Activated T-cell treated with anti-CD3 and anti-CD28 coated beads, Interleukin-2, amount 50 U/mL, for 48 hours (primary cell): ENCODE measurements at places on chromosomes 6 and 20.
A peak's percentile ranks its signal among the peaks of the same experiment; 100 is the strongest.

- DNase-seq: no peak
Observed at GRCh38 chr20:63073738-63074065, 66.9 kb upstream of the BHLHE23 start.

DNA sequence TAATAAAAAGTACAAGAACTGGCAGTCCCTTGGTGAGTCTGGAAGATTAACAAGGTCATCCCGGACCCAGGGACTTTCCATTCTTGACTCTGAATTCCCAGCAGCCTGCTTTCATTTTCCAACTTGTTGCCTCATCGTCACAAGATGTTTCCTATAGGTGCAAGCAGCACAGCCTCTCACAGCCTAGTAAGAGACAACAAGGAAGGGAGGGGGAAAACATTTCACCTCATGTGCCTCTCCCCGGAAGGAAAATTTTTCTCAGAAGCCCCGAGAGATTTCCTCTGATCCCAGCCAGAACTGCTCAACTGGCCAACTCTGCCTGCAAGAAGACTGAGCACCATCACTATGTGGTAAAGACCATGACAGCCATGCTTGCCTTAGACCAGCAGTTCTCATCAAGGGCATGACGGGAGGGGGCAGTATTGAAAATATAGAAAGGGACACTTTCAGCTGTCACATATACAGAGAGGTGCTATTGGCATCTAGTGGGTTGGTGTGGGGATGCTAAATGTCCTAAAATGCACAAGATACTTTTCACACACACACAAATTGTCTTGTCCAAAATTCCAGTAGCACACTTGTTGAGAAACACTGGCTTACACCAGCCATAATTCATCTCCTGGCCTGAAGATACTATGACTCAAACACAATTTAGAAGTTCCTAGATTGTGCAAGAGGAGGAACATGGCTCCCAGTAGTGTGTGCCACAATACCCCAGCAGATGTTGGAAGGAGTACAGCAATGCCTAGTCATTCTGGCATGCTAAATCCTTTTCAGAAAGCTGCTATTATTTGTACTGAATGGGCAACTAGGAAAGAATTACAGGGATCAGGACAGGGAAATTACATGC lies 10.8 kb upstream of the WTAP start:
- no peak for DNase-seq

- DNase-seq: no peak
Observed at GRCh38 chr6:132465530-132466485, 47.1 kb downstream of the STX7 start.

DNA sequence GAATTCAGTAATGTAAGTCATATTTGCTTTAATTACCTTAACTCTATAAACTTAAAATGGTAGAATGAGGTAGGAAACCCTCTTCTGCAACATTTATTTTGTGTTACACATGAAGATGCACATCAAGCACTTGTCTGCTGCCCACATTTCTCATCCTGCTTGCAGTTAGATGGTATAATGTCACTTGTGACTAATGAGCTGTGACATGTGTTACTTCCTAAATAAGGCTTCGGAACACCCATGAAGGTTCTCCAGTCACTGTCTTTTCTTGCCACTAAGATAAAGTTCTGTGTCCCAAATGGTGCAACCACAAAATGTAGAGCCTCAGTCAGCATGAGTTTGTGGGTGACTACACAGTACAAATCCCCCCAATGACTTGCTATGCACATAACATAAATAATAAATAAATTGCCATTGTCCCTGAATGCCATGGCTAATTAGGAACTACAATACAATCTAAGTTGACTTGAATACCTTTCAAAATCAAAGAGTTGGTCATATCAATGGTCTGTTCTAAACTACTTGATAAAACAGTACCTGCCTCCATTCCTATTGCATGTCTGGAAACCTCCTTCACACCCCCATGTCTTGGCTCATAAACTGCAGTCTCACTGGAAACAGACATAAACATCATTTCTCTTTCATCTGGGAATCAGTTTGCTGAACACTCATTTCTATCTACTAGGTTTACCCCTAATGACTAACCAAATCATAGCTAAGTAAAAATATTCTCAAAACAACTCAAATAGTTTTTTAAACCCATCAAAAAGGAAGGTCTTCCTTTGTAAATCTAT lies 157.2 kb downstream of the PTPRK start:
- DNase-seq: no peak

GRCh38 chr20:37954626-37955025 lies 51.7 kb downstream of the VSTM2L start:
- DNase-seq: no peak

- no peak for DNase-seq
Observed at GRCh38 chr6:136429264-136430065, 120.8 kb downstream of the MAP7 start.

- no peak for DNase-seq
Observed at GRCh38 chr6:156345700-156346099, 431.5 kb upstream of the ARID1B start.

- DNase-seq: no peak
Observed at GRCh38 chr6:79608334-79609224, 22.6 kb upstream of the SH3BGRL2 start.

GRCh38 chr6:35370785-35371493 lies 28.6 kb downstream of the PPARD start:
- no peak for DNase-seq

- peak; percentile 49 for DNase-seq
Observed at GRCh38 chr6:14784596-14785492, 461.0 kb upstream of the JARID2 start.

DNA sequence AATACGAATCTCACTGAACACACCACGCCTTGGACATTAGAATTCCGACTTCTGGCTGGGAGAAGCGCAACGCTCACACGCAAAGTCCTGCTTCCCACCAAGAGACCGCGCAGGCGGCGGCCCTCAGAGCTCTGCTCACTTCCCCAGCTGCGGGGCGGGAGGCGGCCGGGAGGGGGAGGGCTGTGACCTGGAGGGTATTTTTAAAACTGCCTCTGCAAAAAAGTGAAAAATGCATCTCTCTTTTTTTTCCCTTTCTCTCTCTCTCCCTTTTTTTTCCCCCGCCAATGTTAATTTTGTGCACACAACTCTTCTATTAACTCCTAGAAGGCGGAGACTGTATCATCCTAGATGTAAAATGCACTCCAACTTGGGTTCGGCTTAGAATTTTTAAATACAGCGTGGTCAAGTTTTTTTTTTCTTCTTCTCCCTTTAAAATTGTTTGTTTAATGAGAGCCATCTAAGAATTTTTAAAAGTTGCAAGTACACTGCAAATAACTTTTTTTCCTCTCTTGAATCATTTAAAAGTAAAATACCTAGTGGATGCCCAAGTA lies 66.4 kb downstream of the STX11 start:
- no peak for DNase-seq

- DNase-seq: no peak
Observed at GRCh38 chr20:23404196-23404595, 17.1 kb downstream of the NAPB start.

DNA sequence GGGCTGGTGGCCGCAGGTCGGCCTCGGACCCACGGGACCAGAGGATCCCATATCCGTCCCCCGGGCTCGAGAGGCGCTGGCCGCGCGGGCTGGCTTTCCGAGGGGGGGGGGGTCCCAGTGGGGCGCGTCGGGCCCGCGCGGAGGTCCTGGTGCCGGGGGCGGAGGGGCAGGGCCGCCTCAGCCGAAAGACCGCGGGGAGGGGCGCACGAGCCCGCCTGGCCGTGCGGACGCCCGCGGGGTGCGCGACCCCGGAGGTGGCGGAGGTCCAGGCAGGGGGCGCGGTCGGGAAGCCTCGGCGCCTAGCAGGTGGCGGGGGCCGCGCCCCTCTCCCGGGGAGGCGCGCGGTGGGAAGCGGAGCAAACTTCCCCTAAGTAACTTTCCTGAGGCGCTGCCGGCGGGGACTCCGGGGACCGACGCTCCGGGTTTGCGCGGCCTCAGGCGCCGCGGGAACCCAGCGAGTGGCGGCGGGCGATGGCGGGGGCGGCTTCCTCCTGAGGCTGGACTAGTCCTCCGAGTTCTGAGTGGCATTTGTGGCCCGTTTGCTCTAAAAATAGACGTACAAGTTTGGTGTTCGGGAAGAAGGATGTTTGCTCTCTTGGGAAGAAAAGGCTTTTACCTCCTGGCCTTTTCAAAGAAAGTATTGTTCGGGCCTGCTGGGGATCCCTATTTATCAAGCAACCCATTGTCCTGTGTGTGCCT lies 26.5 kb upstream of the BTBD3 start:
- DNase-seq: peak; percentile 33

- DNase-seq: no peak
Observed at GRCh38 chr6:166738386-166739116, 111.5 kb upstream of the RPS6KA2 start.

DNA sequence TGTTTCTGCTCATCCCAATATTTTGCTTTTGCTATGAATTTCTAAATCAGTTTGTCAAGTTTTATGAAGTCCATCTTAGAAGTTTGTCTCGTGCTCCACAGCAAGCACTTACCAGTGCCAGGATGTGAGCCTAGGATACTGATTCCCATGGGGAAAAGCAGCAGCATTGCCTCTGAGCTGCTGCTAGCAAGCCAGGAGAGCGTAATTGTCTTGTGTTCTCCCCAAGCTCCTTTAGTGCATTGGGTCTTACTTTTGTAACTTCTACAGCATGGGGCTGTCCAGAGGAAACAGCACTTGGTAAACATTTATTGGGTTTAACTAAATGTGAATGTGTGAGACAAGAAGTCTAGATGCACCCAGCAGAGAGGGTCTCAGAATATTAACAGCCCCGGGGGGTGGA lies 76.1 kb downstream of the RNF182 start:
- DNase-seq: no peak

- no peak for DNase-seq
Observed at GRCh38 chr20:50271176-50271575, 80.5 kb downstream of the CEBPB start.

- DNase-seq: no peak
Observed at GRCh38 chr6:109782491-109782999, 91.4 kb downstream of the FIG4 start.

- no peak for DNase-seq
Observed at GRCh38 chr20:47990507-47991150, 205.3 kb upstream of the SULF2 start.

DNA sequence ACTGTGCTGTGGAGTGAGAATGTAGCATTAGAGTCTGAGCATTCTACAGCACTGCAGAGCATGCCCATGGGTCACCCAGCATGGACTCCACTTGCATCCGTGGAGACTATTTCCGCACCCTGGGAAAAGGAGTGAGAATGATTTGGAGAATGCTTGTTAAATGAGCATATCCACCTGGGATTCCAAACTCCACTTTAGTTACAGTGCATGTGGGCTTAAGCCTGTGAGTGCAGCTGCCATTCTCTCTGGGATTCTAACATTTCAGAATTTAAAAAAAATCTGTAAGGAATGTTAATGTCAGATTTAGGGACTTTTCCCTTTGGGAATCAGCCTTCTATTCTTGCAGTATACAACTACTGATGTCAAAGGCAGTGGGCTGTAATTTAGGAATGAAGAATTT lies 33.4 kb downstream of the KIF25 start:
- no peak for DNase-seq

- peak; percentile 66 for DNase-seq
Observed at GRCh38 chr20:37615340-37616109, 78.3 kb upstream of the CTNNBL1 start.

DNA sequence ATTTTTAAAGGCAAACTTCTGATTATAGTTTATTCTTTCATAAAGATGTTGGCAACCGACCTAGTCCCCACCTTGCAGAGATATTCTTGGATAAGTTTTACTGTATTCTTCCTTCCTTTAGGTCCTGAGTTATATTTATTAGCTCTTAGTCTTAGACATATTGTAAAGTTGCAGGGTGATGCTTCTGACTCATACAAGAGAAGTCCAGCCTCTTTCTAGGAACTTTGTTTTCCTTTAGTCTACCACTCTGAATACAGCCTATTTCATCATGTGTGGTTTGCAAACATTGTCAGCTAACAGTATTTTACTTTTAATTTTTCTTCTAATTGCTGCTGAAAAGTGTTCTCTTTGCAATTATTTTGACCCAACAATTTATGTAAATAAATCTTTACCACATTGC lies 686.7 kb downstream of the COL12A1 start:
- DNase-seq: no peak

- no peak for DNase-seq
Observed at GRCh38 chr6:104531646-104532045, 328.1 kb downstream of the HACE1 start.

DNA sequence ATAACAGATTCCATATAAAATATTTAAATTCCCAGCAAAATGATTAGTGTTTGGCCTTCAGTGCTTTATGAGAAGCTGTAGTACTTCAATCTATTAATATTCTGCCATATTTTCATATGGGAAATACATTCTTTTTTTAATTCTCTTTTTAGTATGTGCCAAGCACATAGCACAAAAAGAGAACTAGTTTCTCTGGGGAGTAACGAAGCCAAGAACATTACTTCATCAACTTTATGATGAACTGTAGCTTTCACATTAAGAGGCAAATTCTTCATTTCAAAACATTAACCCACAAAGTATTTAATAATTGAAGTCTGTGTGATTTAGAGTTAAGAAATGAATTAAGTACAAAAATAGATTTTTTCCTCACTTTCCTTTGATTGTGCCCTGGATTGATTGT lies 281.0 kb upstream of the EYS start:
- no peak for DNase-seq

DNA sequence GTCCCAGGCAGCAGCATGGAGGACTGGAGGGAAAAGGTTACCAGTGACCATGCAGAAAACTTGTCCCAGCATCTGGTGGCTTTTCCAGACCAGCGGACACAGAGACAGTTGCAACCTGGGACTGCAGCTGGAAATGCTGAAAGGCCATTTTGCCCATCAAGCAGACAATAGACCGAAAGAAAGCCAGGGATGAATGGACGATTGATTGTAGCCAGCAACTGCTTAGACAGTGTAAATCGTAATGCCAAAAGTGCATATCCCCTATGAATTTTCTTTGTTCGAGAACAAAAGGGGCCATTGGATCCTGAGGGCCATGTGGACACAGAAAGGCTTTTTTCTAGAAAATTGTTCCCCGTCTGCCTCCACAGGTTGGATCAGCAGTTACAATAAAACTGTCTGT lies 115.7 kb downstream of the MBOAT1 start:
- no peak for DNase-seq

DNA sequence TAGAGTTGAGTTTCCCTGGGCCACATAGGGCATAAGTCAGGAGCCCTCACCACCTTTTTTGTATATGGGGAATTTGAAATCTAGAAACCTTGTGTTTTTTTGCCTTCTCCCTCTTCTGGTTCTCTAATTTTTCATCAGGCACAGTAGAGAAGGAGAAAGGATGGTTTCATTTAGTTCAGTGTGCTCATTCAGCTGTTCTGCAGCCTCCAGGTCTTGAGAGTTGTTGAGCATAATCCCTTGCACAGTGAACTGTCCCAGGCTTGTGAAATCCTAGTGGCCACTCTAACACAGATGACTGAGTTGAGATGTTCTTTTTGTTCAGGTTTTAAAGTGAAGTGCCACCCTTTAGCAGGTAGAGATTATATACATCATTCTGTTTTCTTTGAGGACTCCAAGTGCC lies 183.5 kb downstream of the CDKAL1 start:
- no peak for DNase-seq
